ENCODE measurements at places on chromosomes 4 and X. TPM values are rescaled to one million over a fixed set of nuclear protein-coding genes. Genes with fewer than 3 reads are reported as not detected.

The IQSEC2 gene
- 19.8 TPM for total RNA-seq

The HERC3 gene
- total RNA-seq: 34.9 TPM

The SMR3B gene
- not detected for total RNA-seq

The LANCL3 gene
- 0.54 TPM for total RNA-seq

The BTK gene
- not detected for total RNA-seq

The PAK3 gene
- 8.5 TPM for total RNA-seq

GRCh38 chr4:164012396-164013027 lies 518.0 kb downstream of the TMA16 start:
- no peak overlapping the region for H3K27ac ChIP-seq
- no peaks in the 10 kb centered on the region for H3K4me1 ChIP-seq
- DNase-seq: peak; percentile 66
- no peak overlapping the region for H3K4me3 ChIP-seq
- peaks cover 14% of the 10 kb centered on the region for H3K36me3 ChIP-seq
- no peaks in the 10 kb centered on the region for H3K27me3 ChIP-seq

- no peak overlapping the region for H3K27ac ChIP-seq
- H3K27me3 ChIP-seq: no peaks in the 10 kb centered on the region
- no peak overlapping the region for H3K4me3 ChIP-seq
- no peaks in the 10 kb centered on the region for H3K36me3 ChIP-seq
- DNase-seq: no peak
- peaks cover 15% of the 10 kb centered on the region for H3K4me1 ChIP-seq
These were observed 580.5 kb upstream of the FAT1 start for GRCh38 chr4:187304133-187304532.

- no peaks in the 10 kb centered on the region for H3K36me3 ChIP-seq
- DNase-seq: peak; percentile 13
- H3K4me1 ChIP-seq: no peaks in the 10 kb centered on the region
- H3K27me3 ChIP-seq: no peaks in the 10 kb centered on the region
These were observed 198.1 kb upstream of the F9 start for GRCh38 chrX:139332441-139332840.

- H3K4me3 ChIP-seq: no peak overlapping the region
- no peak overlapping the region for H3K27ac ChIP-seq
- no peaks in the 10 kb centered on the region for H3K27me3 ChIP-seq
- H3K4me1 ChIP-seq: no peaks in the 10 kb centered on the region
These were observed 70.0 kb upstream of the RLIM start for GRCh38 chrX:74684466-74684865.

GRCh38 chrX:118420462-118420861 lies 74.6 kb downstream of the WDR44 start:
- no peak overlapping the region for H3K4me3 ChIP-seq
- DNase-seq: peak; percentile 46
- peaks cover 6% of the 10 kb centered on the region for H3K4me1 ChIP-seq

GRCh38 chr4:17805580-17806155 lies 4.9 kb downstream of the DCAF16 start:
- no peak for DNase-seq
- peaks cover 51% of the 10 kb centered on the region for H3K36me3 ChIP-seq
- H3K4me1 ChIP-seq: peaks cover 32% of the 10 kb centered on the region
- H3K27me3 ChIP-seq: no peaks in the 10 kb centered on the region
- H3K4me3 ChIP-seq: no peak overlapping the region

- DNase-seq: no peak
- H3K4me3 ChIP-seq: no peak overlapping the region
- no peak overlapping the region for H3K27ac ChIP-seq
- peaks cover 7% of the 10 kb centered on the region for H3K36me3 ChIP-seq
These were observed 22.6 kb downstream of the L1CAM start for GRCh38 chrX:153863251-153863991.

Measured in MCF 10A (cell line).